Right hindlimb (tissue), 1 donor: ENCODE measurements at places on chromosomes 3 and 15.

- DNase-seq: no peak
Measured at GRCh38 chr15:65275104-65275727, 11.5 kb downstream of the PARP16 start.

DNA sequence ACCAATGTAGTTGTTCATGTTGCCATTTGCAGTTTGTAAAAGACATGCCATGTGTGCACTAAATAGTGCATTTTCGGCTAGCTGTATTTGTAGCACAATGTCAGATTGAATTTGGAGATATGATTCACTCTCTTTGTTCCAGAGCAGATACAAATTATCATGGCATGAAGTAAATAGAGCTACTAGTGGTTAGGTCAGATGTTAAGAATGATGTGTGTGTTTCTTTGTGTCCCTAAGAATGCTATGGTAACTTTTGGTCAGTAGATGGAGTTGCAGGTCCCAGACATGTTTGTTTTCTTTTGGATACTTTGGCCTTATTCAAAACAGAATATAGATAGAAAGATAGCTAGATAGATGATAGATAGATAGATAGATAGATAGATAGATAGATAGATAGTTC lies 595.8 kb downstream of the NLGN1 start:
- no peak for DNase-seq

DNA sequence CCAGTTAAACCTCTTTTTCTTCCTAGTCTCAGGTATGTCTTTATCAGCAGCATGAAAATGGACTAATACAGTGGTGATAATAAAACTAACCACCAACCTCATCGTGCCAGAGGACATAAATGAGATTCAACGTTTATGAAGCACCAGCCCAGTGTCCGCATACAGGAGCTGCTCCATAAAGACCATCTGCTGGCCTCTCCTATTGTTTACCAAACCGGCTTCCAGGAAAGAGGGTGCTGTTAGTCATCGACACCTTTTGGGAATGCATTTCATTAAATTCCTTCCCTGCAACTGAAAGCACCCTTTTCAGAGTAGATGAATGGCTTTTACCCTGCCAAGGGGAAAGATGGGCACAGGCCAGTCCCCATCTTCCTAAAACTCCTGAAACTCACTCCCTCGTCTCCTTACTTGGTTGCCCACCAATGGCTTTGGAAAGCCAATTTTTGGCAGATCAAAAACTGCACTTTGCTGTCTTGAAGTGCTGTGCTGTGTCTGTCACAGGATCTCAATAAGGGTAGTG lies 122.1 kb downstream of the AQP9 start:
- DNase-seq: no peak

DNA sequence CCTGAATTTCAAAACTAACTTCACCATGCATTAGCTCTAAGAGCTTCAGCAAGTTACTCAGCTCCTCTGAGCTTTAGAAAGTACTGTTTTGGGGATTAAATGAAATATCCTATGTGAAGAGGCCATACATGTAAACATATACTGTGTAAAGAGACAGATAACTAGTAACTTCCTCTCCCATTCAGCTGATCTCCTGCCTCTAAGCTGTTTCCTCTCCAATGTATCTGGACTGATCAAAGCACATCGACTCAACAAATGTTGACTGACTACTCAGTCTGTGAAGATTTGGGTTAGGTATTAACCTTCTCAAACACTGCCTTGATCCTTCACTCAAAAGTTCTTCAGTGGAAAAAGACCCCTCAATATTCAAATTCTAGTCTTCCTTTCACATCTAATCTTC lies 82.0 kb downstream of the BOC start:
- DNase-seq: no peak

DNA sequence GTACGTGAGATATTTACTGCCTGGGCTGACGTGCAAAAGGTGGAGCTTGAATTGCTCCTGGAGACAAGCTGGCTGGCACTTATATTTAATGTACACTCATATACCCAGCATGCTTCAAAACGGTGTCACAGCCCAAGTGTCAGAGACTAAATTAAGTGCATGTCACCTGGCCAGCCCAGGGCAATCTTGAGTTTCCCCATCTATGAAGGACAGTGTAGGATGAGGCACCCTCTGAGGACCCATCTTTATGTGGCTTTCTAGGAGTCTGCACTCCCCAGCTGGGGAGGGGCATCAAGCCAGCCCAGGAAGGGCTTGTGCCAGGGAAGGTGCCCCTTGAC lies 5.3 kb downstream of the LRRC15 start:
- DNase-seq: no peak

DNA sequence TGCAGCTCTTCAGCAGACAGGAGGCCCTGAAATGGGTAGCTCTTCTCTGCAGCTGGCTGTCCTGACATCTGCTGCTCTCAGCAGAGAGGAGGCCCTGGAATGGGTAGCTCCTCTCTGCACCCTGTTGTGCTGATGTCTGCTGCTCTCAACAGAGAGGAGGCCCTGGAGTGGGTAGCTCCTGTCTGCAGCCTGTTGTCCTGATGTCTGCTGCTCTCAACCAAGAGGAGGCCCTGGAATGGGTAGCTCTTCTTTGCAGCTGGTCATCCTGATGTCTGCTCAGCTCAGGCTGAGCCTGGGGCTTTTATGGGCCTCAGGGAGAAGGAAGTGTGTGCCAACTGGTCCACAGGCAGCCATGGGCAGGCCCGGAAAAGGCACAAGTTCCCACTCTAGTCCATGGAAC lies 66.6 kb downstream of the PIK3CB start:
- DNase-seq: no peak

- DNase-seq: no peak
Measured at GRCh38 chr15:85725564-85725963, 69.2 kb downstream of the KLHL25 start.

DNA sequence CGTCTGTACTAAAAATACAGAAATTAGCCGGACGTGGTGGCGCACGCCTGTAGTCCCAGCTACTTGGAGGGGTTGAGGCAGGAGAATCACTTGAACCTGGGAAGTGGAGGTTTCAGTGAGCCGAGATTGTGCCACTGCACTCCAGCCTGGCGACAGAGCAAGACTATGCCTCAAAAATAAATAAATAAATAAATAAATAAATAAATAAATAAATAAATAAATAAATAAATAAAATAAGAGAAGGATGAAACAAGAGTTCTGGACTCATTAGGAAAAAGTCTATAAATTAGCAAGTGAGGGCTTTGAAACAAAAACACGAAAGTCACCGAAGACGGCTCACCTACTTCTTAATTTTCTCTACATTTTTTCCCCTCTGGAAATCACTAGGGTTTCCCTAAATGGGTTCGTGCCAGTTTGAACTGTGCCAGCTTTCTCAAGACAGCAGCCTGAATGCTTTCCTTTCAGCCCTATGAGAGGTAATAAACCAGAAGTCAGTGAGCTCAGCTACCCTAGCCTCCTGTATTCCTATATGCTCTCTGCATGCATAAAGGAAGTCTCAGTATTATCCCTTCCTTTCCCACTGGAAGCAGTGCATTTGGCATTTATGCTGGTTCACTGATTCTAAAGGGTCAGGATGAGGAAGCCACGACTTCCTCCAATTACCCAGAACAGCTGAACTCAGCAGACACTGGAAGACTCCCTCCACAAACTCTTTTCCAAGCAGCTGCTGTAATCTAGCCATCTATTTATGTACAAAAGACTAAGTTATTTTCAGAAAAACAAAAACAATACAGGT lies 266.9 kb downstream of the ZBBX start:
- no peak for DNase-seq

DNA sequence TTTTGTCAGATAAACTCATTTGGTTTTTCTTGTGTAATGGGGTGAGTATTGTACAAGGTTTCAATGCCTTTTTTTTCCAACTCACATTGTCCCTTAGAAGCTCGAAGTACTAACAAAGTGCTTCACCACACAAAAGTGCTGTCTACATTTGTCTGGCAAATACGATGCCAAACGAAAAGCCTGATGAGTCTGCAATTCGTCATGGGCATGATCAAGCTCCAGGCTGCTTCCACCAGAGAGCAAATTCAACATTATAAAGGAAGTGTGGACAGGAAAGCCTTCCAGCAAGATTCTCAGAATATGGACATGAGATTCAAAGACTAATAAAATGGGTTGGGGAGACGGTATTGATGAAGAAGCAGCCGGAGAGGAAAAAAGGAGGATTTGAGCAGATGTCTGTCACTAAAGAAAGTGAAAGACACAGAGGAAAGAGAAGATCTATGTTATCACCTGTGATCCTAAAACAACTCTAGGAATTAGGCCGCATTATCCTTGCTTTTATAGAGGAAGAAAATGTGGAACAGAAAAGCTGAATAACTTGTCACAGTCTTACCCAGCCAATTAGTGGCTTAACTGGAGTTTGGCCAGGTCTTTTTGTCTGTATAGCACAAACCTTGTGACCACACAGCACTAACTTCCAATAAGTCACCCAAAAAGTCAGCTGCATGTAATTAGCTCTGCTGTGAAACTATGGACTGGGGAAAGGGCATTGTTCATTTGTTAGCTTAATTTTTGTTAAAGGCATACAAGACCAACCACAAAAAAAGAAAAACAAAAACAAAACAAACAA lies 494.8 kb downstream of the FHIT start:
- no peak for DNase-seq

DNA sequence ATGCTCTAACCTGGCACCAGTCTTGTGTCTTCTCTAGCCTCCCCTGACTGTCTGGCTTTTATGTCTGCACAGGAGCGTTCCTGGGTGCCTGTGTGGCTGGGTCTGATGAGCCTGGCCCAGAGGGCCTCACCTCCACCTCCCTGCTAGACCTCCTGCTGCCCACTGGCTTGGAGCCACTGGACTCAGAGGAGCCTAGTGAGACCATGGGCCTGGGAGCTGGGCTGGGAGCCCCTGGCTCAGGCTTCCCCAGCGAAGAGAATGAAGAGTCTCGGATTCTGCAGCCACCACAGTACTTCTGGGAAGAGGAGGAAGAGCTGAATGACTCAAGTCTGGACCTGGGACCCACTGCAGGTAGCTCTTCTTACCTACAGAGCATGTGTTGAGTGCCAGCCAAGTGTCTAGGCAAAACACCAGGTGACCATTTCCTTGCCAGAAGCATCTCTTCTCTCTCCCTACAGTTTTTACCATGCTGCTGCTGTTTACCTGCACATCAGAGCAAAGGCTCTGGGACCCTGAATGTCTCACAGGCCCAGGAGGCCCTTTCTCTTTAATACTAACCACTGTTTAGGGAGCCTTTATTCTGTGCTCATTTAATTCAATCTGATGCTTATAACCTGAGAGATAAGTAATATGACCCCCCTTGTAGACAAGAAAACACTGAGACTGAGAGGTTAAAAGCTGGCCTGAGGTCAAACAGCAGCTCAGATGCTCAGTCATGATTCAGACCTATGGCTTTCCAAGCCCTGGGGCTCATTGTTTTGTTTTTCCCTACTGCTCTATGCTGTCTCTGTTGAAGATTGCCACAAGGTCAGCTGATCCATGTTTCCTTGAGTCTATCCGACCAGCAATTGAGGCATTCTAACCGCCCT lies 10.4 kb downstream of the PODXL2 start:
- DNase-seq: no peak

GRCh38 chr3:124620600-124621063 lies 109.6 kb upstream of the UMPS start:
- no peak for DNase-seq
